NCI-H2081 treated with DMSO at 0.1 percent for 48 hours (cell line): ENCODE measurements at places on chromosomes 6 and 20.

GRCh38 chr20:36541227-36541767 is at the start of gene MYL9:
Gene MYL9 (plus strand): TSS chr20:36541519. CDS start chr20:36544885, 3,366 bp downstream.
- DNase-seq, result no peak

GRCh38 chr20:43667341-43668132 is 623 bp downstream of the MYBL2 start:
- DNase-seq, result no peak

GRCh38 chr20:38997622-38998021 is 35.5 kb downstream of the DHX35 start:
- DNase-seq, result no peak

DNA sequence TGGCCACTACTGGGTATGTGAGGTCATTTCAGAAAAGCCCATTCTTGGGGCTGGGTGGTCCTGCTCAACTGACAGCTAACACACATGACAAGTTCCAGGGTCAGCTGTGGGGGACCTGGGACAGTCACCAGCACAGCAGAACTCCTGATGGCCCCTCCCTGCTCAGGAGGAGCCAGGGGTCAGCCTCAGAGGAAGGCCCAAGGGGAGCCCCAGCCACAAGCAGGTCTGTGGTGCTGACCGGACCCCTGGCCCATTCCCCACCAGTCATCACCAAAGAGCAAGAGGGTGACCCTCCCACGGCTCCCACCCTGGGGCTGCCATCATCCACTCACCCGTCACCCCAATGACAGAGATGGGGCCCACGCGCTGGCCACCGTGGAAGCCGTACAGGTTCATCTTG is 18.0 kb downstream of the CYP21A2 start:
- DNase-seq, result no peak

GRCh38 chr6:106735136-106735633 is 105.8 kb downstream of the QRSL1 start:
- DNase-seq, result no peak

DNA sequence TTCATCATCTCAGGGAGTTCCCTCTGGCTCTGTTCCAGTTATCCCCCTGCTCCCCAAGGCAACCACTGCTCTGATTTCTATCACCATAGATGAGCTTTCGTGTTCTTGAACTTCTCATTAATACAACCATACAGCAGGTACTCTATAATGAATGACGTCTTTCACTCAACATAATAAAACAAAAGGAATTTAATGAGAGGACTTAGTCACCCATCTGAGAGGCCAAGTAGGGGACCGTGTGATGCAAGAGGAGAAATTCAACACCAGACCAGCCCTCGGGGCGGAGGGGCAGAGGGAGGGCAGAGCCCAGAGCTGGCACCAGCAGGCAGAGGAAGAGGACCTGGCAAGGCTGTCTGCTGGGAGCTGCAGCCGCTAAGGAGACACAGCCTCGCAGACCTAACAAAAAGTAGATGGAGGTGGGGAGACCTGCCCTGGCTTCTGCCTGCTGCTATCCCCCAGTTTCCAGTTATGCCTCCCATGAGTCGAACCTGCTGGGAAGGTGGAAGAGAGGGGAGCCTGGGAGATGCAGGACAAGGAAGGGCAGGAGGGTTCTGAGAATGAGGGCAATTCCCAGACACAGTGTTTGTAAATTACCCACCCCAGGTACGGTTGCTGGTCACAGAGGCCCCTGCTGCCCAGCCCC is 13.8 kb downstream of the CCN5 start:
- no peak for DNase-seq

GRCh38 chr6:3045777-3046176 is 22.5 kb upstream of the RIPK1 start:
- no peak for DNase-seq

DNA sequence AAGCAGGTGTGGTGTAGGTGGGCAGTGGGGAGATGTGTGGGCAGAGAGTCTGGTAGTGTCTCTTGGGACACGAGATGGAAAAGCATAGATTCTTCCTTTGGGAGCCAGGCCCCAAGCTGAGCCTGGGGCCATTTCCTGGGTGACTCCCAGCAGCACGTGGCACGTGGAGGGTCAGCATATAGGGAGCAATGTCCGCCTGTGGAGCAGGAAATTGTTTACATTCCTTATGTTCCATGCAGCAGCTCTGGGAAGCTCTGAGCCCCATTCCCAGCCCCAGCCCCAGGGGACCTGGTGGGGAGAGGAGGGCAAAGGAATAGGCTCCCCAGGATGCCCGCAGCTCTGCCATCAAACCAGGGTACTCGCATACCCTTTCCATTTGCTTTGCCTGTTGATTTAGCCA is 57.6 kb downstream of the DAAM2 start:
- no peak for DNase-seq

GRCh38 chr6:73328790-73329189 is 25.3 kb downstream of the DPPA5 start:
- no peak for DNase-seq

- DNase-seq, result no peak
These were observed 25.0 kb downstream of the TTBK1 start for GRCh38 chr6:43268355-43268700.

- no peak for DNase-seq
These were observed 46.6 kb downstream of the RBM38 start for GRCh38 chr20:57437672-57438330.

GRCh38 chr6:118746145-118746824 is 94.9 kb upstream of the CEP85L start:
- no peak for DNase-seq

DNA sequence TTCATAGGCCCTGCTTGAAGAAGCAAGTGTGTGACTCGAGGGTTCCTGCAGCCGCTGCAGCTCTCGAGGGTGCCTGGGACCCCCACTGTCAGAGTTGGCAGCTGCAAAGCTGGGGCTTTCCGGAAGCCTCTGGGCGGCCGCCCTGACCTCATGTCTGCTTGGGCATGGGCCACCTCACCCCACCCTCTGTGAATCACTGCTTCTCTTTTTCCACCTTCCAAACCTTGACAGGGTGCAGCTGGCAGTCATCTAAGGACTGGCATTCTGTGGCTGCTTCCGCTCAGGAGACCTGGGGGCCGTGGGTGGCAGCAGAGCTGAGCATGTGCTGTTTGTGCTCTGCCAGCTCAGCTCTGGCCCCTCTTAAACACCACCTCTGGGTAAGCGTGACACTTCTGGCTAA is 32.0 kb downstream of the ERMARD start:
- no peak for DNase-seq

DNA sequence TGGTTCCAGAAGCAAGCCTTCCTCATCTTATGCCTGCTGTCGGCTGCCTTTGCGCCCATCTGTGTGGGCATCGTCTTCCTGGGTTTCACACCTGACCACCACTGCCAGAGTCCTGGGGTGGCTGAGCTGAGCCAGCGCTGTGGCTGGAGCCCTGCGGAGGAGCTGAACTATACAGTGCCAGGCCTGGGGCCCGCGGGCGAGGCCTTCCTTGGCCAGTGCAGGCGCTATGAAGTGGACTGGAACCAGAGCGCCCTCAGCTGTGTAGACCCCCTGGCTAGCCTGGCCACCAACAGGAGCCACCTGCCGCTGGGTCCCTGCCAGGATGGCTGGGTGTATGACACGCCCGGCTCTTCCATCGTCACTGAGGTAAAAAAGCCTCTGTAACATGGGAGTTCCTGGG is 366 bp downstream of the SLC22A1 start:
- DNase-seq, result no peak

DNA sequence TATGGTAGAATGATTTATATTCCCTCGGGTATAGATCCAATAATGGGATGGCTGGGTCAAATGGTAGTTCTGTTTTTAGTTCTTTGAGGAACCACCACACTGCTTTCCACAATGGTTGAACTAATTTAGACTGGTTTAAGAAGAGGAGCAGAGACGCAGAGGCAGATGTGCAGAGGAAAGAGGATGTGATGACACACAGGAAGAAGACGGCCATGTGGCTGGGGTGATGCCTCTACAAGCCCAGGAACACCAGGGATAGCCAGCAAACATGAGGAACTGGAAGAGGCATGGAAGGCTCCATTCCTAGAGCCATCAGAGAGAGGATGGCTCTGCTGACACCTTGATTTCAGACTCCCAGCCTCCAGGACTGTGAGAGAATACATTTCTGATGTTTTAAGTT is 218.3 kb upstream of the DTNBP1 start:
- no peak for DNase-seq

DNA sequence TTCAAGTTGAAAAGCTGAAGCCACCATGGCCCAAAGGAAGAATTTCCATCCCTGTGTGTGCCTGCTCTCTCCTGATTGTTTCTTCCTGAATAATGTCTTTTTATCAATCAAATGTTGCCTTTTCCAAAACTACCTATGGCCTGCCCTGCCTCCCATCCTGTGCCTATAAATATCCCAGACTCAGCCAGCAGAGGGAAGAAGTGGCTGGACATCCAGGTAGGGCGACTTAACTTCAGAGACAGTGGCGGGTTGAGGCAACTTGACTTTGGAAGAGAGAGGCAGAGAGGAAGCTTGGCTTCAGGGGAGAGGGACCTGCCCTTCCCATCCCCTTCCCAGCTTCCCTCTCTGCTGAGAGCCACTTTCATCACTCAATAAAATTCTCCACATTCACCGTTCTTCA is 133.0 kb downstream of the LCA5 start:
- no peak for DNase-seq

DNA sequence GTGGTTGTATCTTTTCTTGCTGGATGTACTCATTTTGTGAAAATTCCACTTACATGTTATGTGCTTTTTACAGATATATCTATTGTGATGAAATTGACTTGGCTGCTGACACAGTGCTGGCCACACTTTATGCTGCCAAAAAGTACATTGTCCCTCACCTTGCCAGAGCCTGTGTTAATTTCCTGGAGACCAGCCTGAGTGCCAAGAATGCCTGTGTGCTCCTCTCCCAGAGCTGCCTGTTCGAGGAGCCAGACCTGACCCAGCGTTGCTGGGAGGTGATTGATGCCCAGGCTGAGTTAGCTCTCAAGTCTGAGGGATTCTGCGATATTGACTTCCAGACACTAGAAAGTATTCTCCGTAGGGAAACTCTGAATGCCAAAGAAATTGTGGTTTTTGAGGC is 4.9 kb downstream of the BTBD3 start:
- DNase-seq, result no peak

- no peak for DNase-seq
These were observed 304.4 kb upstream of the PLCB4 start for GRCh38 chr20:8764344-8764962.

DNA sequence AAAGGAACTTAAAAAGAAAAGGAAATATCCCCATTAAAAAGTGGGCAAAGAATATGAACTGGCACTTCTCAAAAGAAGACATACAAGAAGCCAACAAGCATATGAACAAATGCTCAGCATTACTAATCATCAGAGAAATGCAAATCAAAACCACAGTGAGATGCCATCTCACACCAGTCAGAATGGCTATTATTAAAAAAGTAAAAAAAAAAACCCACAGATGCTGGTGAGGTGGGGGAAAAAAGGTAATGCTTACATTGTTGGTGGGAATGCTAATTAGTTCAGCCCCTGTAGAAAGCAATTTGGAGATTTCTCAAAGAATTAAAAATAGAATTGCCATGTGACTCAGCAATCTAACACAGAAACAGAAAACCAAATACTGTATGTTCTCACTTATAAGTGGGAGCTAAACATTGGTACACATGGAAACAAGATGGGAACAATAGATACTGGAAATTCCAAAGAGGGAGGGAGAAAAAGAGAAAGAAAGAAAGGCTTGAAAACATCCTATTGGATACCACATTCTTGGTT is 437.1 kb downstream of the GRIK2 start:
- DNase-seq, result no peak

- DNase-seq, result no peak
These were observed 179.8 kb downstream of the CLIC5 start for GRCh38 chr6:45835721-45836437.

GRCh38 chr6:56708810-56709597 is 66.3 kb upstream of the DST start:
- DNase-seq, result no peak

DNA sequence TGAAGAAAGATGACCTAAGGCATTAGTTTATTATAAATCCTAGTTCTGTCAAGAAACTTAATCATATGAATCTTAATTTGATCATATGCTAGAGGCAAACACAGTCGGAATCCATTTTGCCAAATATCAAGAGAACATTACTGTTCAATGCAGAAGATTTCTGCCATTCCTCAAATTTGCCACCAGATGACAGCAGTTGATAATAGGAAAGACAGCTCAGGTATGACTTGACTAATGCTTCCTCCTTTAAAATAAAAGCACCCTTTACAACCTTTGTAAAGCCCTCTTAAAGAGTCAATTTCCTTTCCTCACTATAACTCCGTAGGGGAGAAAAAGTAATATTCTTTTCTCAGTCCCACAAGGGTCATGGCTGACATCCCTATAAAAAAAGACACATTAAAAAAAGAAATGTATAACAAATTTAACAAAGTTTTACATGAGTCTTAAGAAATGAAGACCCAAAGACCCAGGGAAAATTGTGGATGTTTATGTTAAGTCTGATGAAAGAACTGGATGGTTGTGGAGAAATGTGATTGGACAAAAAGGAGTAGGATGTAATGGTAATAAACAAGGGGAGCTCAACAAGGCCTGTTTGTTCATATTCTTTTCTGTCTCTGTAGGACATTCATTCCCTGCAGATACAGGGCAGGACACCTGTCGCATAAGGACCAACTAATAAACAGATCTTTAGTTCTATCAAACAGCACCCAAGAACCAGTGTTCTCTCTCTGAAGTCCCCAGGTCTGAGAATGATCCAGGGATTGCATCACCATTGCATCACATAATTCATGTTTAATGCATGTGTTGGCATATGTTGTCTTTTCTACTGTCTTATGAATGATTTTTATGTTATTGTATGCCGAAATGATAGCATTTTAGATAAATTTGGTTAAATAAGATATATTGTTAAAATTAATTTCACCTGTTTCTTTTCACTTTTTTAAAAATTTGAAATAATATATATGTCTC is 23.0 kb upstream of the IL17A start:
- DNase-seq, result no peak

GRCh38 chr6:125869427-125869826 is 78.7 kb downstream of the NCOA7 start:
- DNase-seq, result no peak

GRCh38 chr6:131924881-131925474 is 26.2 kb downstream of the CCN2 start:
- peak; percentile 10 for DNase-seq

DNA sequence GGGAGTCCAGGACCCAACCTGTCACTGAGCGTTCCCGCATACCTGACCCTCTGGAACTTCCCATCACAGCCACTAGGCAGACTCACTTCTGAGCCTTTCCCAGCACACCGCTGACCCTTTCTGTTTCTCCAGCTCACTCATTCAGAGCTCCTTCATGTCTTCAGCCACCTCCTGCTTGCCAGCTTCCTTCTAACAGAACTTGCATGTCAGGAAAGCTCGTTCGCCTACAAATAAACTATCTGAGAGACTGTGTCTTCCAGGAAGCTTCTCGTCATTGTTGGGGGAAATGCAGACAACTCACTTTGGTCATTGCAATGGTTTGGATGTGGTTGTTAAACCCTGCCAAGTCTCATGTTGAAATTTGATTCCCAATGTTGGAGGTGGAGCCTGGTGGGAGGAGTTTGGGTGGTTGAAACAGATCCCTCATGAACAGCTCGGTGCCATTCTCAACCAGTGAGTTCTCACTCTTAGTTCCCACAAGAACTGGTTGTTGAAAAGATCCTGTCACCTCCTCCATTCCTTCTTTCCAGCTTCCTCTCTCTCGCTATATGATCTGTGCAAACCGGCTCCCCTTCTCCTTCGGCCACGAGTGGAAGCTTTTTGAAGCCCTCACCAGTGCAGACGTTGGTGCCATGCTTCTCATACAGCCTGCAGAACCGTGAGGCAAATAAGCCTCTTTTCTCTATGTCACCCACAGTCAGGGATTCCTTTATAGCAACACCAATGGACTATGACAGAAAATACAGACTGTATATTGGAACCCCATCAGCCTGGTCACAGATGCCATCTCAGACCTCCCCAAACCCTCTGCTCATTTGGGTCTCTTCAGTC is 1.4 kb upstream of the MUC21 start:
- DNase-seq, result no peak
